ENCODE measurements at places on chromosomes 6 and 20. TPM values are rescaled to one million over a fixed set of nuclear protein-coding genes. Genes with fewer than 3 reads are reported as not detected.

Gene SLC32A1
- total RNA-seq = not detected

Gene RIPOR3
- total RNA-seq = 0.05 TPM

Gene MOG
- total RNA-seq = 0.16 TPM

Gene ID4
- total RNA-seq = 5.6 TPM

Gene NR2E1
- 0.05 TPM for total RNA-seq

Gene NRN1
- total RNA-seq = 4.0 TPM

Gene CLDN20
- 0.11 TPM for total RNA-seq

Gene MYBL2
- 53.2 TPM for total RNA-seq

Gene PLN
- 0.08 TPM for total RNA-seq

Gene GPANK1
- 31.7 TPM for total RNA-seq

Gene PRL
- not detected for total RNA-seq

Gene C20orf144
- total RNA-seq = 0.04 TPM

All from A375 (cell line).